Activated CD4-positive, alpha-beta memory T cell treated with anti-CD3 and anti-CD28 coated beads, Interleukin-2, amount 10 ng/mL, durations not matched to agents 7 days and 5 days (primary cell): ENCODE measurements at places on chromosomes 13 and 19. TPM values are rescaled to one million over a fixed set of nuclear protein-coding genes. Genes with fewer than 3 reads are reported as not detected.

RNF113B gene
- total RNA-seq: not detected

SELENOV gene
- not detected for total RNA-seq

ANKLE1 gene
- total RNA-seq: 7.6 TPM

CALR3 gene
- total RNA-seq: not detected

EFNA2 gene
- not detected for total RNA-seq

ZNF99 gene
- not detected for total RNA-seq

CDX2 gene
- not detected for total RNA-seq

NALCN gene
- total RNA-seq: not detected

NPAS1 gene
- 0.20 TPM for total RNA-seq

- peak; percentile 35 for DNase-seq
Observed at GRCh38 chr13:77779552-77780272, 82.2 kb downstream of the SLAIN1 start.

- no peak for DNase-seq
Observed at GRCh38 chr13:33776239-33776881, 41.6 kb upstream of the RFC3 start.

- no peak for DNase-seq
Observed at GRCh38 chr13:63773476-63773875, 2357.8 kb upstream of the PCDH20 start.

DNA sequence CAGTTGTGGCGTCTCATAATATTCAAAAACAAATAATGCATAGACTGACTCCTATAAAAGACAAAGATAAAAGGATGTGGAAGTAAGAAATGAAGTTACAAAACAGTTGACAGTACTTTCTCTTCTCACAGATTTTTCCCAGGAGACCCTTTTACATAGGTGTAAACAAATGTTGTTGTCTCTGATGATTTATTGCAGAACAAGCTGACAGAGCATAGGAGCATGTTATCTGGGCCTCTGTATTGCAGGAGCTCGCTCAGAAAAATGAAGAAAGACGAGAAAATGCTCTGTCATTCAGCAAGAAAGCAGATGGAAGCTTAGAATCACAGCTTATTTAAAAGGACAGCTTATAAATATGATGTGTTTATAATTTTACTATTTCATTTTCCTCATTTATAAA is 353.6 kb upstream of the GPC6 start:
- DNase-seq: no peak

GRCh38 chr19:36153126-36153525 is 879 bp upstream of the COX7A1 start:
- DNase-seq: no peak

GRCh38 chr13:33524086-33524485 is 238.5 kb upstream of the STARD13 start:
- DNase-seq: no peak

DNA sequence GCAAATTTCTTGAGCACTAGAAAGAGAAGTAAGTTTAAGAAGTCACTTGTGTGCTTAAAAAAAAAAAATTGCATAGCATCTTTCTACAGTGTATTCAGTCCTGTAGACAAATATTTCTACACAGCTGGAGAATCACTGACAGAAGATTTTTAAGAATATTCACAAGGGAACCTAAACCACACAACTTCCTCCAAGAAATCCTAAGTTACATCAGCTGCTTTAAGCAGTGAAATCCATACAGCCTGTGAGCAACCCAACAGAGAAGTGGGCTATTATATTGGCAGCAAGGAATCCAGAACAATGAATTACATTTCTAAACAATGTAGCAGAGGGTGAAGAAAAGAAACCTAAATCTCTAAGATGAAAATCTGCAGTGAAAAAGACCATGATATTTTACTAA is 1.5 kb downstream of the DOCK9 start:
- no peak for DNase-seq

- no peak for DNase-seq
Observed at GRCh38 chr19:24029941-24030636, 56.9 kb upstream of the ZNF254 start.

DNA sequence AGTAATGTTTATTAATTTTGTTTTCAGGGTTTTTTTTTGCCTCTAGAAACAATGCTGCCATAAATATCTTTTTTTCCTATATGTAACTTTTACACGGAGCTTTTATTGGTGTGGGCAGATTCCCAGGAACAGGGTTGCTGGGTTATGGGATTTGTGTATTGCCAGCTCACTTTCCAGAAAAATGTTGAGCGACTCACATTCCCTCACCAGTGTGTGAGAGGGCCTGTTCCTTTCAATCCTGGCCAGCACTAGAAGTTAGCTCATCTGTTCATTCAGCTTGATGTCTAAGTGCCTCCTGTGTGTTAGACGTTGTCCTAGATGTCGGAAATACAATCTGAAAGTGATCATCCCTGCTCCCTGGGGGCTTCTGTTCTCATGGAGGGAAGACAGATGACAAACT is 2.6 kb downstream of the ZNF71 start:
- DNase-seq: no peak

- DNase-seq: no peak
Observed at GRCh38 chr13:105345131-105345530, 1190.3 kb downstream of the EFNB2 start.

GRCh38 chr13:27635266-27635665 is 13.6 kb downstream of the POLR1D start:
- DNase-seq: no peak

DNA sequence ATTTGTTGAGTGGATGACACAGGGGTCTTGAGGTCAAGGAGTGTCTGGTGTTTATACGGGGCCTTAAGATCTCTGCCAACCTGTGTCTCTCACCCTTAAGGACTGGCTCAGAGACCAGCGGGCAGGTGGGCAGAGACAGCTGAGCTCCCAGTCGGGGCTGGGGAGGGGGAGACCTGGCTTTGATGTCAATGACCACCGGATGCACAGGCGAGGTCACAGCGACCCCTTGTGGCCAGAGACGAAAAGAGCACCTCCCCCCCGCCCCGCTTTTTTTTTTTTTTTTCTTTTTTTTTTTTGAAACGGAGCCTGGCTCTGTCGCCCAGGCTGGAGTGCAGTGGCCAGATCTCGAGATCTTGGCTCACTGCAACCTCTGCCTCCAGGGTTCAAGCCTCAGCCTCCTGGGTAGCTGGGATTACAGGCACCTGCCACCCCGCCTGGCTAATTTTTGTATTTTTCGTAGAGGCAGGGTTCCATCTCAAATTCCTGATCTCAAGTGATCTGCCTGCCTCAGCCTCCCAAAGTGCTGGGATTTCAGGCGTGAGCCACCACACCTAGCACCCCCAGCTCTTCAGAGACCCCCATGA is 12.1 kb upstream of the KLK14 start:
- peak; percentile 35 for DNase-seq
